ENCODE measurements at places on chromosomes 5 and 9.
A peak's percentile ranks its signal among the peaks of the same experiment; 100 is the strongest.

- no peak for DNase-seq
Observed at GRCh38 chr5:74288448-74289108, 351.9 kb downstream of the ENC1 start.

DNA sequence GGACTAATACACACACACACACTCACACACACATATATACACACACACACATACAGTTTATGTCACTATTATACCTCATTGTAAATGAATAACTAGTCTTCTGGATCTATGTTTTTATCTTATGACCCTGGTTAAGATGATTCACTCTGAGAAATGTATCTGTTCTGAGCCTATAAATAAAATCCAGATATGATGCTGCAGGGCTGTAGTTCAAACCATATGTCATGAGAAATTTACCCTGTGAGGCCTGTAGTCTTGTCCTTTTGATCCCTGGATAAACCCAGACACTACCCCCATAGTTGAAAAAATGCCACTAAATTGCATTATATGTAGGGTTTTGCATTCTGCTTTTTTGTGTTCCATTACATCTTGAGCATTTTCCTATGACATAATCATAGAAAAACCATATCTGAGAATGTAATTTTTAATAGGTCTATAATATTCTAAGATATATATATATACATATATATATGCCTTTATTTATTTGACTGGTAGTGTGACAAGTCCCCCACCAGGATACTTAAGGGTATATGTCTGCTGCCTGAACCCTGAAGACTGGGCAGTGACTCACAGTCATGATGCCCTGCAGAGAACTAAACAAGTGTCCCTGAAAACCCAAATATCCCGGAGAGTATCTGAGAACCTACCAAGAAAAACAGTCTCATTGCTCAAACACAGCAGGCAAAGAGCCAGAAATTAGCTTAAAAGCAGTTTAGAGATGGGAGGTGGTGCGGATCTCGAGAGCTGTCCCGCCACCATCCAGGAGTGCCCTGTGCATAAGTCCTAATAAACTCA lies 18.4 kb upstream of the ALDOB start:
- DNase-seq: no peak

DNA sequence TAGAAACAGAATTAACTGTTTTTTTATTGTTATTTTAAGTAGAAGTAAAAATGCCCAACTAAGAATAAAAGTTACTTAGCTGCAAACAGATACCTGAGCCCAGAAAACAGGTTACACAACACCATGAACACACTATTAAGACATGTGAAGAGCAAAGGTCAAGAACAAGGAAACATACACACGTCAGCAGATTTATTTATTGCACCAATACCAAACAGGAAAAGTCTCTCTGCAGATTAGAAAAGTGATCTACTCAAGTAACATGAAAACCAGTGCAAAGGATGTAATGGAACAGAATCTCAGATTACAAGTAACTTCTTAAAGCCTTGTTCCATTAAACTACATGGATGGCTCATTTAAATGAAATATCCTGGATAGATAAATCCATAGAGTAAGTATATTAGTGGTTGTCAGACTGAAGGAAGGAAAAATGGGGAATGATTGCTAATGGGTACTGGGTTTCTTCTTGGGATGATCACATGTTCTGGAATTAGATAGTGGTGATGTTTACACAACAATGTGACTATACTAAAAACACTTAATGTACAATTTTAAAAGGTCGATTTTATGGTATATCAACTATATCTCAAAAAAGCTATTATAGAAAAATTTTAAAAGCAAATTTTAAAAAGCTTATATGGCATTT lies 6.1 kb downstream of the SAR1B start:
- no peak for DNase-seq

DNA sequence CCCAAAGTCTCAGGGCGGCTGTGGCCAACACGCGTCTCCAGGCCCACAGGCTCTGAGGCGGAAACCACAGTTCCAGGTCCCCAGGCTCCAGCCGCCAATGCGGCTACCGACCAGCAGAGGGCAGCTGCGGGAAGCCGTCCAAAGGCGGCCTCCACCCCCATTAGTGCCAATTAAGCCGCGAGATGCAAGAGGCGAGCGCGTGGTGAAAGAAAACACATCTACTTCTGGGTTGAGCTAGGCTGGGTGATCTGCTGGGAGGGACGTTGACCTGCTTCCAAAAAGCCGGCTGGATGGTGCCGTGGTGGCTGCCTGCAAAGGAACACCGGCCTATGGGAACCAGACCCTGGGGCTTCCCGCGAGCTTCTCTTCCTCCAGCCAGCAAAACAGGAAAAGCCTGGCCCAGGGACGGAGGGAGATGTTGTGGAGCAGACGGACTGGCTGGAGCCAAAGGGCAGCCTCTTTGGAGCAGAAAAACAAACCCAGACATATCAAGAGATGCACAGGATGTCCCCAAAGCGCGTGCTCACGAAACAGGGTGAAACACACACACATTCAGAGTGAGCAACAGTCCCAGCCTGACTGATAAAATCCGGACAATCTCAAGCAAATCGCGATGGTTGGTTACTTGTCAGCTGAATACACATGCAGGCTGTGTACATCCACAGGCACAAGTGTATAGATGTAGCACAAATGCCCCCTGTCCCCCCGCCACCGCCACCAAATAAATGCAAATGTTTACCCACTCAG lies 187.1 kb upstream of the BRINP1 start:
- DNase-seq: peak; percentile 67

DNA sequence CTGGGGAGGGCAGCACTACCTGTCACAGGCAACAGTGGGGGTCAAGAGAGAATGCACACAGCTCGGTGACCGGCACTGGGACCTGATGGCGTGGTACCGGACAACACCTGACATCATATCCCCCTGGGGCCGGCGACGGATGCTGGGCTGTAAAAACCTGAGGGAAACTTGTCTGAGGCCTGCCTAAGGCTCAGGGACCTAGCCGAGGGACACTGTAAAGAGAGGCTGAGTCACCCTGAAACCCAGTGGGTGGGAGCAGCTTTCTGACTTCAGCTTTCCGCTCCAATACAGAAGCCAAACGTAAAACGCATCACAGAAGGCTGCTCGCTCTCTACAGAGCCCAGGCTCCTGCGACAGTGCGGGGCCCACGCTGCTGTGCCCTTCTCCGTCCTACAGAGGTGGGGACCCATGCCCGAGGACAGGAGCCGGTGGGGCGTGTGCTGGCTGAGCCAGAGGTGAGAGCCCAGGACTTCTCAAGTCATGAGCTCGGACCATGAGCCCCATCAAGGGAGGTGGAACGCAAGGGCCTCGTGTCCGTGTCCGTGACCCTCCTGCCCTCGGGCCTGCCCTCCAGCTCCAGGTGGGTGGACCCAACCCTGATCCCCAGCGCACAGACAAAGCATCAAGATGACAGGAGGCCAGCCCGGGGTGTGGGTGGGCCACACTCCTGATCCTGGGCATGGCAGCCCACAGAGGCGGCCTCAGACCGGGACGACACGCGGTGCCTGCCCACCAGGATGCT lies 5.3 kb downstream of the RALGDS start:
- peak; percentile 94 for DNase-seq

DNA sequence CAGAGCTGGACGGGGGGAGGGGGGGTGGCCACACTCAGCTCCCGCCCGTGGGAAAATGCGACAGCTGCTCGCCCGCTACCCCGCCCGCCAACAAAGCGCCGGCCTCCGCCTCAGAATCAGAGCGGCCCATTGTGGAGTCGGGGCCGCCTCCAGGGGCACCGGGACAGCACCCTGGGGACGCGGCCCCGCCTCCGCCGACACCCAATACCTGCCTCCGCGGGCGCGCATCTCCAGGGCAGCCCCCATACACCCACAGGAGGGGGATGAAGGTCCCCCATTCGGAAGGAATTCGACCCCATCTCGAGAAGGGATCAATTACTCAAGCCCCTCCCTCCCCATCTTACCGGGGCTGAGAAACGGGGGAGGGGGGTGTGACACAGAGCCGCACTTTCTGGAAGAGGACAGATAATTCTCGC lies 1.3 kb downstream of the NOTCH1 start:
- peak; percentile 86 for DNase-seq

GRCh38 chr5:179260324-179261070 lies 84.8 kb downstream of the ADAMTS2 start:
- DNase-seq: no peak

DNA sequence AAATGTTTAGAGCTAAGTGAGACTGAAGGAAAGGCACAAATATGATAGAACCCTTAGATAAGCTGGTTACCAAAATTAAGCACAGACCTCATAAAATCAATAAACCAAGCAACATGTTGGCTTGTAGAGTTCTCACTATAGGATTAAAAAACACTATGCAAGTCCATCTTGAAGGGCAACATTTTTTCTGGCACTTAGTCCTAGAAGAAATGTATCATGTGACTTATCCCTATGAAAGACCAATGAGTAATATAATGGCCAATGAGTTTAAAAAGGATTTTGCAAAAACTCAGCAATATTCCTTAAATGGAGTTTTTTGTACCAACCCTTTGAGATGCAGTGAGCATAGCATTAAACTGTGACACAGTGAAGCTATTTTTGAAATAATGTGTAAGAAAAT lies 216.3 kb upstream of the ADRA1B start:
- DNase-seq: no peak

DNA sequence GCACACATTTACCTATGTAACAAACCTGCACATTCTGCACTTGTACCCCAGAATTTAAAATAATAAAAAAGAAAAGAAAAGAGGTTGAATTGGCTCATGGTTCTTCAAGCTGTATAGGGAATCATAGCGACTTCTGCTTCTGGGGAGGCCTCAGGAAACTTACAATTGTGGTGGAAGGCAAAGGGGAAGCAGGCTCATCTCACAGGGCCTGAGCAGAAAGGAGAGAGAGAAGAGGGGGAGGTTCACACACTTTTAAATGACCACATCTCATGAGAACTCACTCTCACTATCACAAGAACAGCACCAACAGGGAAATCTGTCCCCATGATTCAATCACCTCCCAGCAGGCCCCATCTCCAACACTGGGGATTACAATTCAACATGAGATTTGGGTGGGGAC lies 214.6 kb downstream of the CDK5RAP2 start:
- DNase-seq: no peak

GRCh38 chr5:44546286-44546685 lies 157.1 kb upstream of the FGF10 start:
- no peak for DNase-seq

DNA sequence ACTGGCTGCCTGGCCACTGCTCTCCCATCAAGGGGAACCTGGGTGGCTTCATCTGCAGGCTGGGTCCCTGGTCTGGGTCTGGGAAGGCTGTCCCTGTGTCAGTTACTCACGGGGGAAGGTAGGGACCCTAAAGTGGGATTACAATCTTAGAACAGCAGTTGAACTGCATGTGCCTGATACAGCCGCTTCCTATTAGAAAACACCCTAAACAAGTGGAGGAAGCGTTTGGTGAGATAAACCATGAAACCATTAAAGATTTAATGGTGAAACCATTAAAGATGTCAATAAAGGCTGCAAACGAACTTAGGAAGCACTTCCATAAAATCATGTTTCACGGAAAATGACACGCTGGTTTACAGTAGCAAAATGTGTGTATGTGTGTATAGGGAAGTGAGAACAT lies 2.5 kb upstream of the GFI1B start:
- DNase-seq: no peak

DNA sequence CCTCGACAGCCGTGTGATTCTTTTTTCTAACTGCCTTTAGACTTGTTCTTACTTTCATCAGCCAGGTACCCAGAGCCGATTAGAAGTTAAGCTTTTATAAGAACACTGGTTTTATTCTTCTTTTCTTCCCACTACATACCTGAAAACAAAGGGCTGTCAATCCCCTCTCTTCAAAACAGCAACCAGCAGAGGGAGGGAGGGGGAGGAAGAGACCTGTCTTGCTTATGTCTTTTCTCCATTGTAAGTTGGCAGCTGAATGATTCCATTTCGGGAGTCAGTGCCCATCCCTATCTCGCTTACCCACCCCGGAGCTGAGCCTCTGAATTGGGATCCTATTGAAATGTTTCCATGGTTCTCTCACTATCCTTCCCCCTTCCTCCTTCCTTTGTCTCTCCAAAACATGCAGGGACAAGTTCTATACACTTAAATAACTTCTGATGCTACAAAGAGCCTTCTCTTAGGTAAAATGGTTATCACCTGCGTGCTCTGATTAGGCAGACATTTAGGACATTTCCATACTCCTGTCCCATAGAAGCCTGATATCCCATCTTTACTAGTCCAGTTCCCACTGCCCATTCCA lies 83.9 kb upstream of the WWC1 start:
- no peak for DNase-seq

DNA sequence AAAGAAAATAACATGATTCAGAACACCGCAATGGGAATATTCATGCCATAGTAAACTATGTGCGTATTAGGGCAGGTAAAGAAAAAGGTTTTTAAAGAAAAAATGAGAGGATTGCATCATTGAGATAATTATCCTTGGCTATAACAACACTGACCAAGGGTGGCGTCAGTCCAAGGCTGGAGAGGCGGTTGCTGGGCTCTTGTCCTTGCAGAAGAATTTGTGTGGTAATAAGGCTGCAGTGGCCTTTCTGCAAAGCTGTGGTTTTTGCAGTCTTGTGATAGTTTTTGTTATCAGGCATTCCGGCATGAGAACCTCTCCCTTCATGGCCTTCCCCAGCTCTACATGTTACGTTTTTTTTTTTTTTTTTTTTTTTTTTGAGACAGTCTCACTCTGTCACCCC lies 14.0 kb downstream of the BOD1 start:
- DNase-seq: no peak

- DNase-seq: no peak
Observed at GRCh38 chr9:129863059-129863690, 27.9 kb downstream of the USP20 start.

DNA sequence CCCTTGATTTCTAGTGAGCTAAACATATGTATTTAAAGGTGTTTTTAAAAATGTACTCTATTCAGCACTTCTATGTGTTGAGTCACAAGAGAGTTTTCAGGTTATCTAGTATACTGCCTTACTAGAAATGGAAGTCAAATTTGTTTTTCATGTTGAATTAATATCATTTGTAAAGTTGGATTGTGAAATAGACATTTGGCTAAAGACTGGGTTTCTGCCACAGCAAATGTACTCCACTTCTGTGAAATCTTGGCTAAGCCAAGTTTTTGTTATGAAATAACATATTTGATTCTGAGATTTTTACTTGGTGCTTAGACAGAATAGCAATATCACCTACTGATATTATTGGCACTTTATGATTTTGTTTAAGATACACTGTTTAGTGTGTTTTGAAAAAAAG lies 106.0 kb downstream of the CWC27 start:
- DNase-seq: no peak

DNA sequence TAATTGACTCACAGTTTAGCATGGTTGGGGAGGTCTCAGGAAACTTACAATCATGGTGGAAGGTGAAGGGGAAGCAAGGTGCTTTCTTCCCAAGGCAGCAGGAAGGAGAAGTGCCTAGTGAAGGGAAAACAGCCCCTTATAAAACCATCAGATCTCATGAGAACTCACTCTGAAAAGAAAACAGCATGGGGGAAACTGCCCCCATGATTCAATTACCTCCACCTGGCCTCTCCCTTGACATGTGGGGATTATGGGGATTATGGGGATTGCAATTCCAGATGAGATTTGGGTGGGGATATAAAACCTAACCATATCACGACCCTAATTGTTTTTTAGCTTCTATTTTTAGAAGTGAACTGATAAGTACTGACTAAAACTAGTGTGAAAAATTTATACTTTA lies 1377.5 kb upstream of the DMAC1 start:
- DNase-seq: no peak

Data from GM13977 (cell line).